Effector memory CD4-positive, alpha-beta T cell (primary cell): ENCODE measurements at places on chromosomes 6 and 20.

DNA sequence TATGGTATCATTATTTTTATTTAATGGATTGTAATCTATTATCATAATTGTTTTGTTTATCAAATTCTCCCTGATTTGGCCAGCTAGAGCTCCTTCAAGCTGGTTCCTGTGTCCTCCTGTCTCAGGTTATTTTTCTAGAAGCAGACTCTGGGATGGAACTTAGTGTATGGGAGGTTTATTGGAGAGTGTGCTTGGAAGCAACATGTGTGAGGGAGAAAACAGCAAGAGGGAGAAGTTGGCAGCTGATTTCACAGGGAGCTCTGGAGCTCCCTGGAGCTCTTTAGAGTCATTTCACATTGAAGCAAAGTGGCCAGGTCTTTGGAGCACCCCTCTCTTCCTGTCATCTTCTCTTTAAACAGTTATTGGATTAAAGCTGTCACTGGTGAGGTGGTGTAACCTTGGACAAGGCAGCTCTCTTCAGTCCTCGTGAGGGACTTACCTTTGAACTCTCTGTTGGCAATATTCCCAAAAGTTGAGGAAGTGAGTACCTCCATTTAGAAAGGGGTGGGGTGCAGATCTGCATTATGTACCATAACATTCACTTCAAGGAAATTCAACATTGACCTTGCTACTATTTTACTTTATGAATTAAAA, 103.6 kb downstream of the PHF3 start:
- no peak for DNase-seq

DNA sequence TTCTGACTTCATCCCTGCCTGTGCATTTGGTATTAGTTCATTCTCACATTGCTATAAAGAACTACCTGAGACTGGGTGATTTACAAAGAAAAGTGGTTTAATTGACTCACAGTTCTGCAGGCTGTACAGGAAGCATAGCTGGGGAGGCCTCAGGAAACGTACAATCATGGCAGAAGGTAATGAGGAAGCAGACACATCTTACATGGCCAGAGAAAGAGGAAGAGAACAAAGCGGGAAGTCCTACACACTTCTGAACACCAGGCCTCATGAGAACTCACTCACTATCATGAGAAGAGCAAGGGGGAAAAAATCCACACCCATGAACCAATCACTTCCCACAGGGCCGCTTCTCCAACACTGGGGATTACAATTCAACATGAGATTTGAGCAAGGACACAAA, 303.9 kb downstream of the CBLN4 start:
- no peak for DNase-seq

DNA sequence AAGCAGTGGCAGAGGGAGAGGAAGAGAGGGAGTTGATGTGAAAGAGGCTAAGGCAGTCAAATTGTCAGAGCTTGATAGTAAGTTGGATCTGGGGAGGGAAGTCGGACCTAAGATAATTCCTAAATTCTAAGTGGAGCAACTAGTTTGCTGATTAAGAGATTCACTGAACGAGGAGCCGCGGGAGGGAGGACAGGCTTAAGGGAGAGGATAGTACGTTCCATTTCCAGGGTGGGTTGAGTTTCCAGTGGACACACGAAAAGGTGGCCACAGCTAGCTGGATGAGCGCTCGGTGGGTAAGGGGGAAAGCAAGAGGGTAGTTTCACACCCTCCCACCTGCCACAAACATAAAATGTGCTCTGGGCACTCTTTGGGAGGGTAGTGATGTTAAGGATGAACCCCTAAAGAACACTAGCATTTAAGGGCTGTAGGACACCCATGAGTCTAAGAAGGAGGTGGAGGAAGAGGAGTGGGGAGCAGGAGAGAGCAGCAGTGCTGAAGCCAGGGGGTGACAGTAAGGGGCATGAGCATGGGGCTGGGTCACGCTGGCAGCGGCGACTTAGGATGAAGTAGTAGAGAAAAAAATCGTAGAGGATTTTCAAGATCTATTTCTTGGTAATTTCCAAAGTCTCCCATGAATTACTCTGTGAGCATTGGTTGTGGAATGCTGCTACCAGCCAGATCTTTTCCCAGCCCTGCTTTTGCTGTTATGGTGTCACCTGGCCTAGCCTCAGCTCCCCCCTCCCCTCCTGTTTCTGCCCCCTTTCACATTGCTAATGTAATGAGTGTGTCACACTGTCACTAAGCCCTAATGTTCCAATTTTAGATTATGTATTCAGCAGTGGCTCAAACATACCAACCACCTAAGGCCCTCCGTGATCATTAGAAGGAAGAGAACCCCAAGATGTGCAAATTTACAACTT, 21.4 kb downstream of the ACTR5 start:
- no peak for DNase-seq

- no peak for DNase-seq
These were observed 159.3 kb downstream of the CDKAL1 start for GRCh38 chr6:20693466-20694063.

DNA sequence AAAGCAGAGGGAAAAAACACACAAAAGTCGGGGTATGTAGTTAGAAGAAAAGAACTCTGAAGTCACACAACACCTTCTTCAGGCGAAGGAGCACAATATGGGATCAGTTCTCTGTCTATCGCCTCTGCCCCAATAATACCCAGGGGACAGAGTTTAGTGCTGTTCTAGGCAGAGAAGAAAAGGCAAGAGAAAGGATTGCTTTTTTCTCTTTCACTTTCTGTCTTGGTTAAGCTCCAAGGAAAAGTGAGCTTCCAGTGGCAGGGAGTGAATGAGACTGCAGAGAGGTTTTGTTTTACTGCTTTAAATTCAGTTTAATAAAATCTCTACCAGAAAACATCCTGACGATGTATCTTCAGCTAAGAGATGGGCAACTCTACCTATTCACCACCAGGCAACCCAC, 86.6 kb upstream of the STXBP5 start:
- DNase-seq = no peak
